NCI-H82 (cell line): ENCODE measurements at places on chromosomes 1 and 21.

DNA sequence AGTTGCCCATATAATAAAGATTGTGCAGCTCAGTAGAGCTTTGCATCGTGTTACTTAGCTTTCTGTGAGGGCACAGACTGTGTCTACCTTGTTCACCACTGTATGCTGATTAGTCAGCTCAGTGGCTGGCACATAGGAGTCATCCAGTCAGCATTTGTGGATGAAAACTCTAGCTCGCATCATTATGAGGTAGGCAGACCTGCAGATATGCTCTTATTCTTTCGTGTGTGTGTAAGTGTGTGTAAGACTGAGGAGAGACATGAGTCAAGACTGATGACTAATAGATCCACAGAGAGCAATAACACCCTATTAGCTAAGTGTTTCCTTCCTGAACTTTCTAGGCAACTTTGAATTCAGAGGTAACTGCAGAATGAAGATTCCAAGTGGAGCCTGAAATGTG lies 17.1 kb downstream of the TTF2 start:
- no peak for DNase-seq

DNA sequence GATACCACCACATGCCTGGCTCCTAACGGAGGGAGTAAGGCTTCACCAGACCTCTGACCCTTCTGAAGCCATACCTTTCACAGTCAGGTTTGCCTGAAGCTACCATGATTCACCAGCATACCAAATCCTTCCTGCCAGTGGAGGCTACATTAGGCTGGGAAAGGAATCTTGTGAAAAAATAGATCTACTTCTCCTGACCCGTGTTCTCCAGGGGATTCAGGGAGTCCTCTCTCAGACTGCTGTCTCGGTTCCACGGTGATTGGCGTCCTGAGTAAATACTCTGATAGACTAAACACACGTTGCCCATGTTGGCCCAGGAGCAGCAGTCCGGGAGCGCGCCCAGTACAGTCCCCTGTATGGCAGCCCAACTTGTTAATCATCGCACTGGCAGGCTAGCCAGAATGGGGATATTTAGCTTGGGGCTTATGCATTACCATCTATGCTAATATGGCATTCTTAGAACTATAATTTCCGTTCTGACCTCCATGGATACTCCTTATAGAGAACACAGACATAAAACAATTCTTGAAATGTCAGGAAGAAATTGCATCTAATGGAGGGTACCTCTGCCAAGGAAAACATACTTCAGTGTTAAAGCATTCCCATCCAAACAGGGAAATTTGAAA lies 173.2 kb downstream of the ROR1 start:
- DNase-seq, result no peak

DNA sequence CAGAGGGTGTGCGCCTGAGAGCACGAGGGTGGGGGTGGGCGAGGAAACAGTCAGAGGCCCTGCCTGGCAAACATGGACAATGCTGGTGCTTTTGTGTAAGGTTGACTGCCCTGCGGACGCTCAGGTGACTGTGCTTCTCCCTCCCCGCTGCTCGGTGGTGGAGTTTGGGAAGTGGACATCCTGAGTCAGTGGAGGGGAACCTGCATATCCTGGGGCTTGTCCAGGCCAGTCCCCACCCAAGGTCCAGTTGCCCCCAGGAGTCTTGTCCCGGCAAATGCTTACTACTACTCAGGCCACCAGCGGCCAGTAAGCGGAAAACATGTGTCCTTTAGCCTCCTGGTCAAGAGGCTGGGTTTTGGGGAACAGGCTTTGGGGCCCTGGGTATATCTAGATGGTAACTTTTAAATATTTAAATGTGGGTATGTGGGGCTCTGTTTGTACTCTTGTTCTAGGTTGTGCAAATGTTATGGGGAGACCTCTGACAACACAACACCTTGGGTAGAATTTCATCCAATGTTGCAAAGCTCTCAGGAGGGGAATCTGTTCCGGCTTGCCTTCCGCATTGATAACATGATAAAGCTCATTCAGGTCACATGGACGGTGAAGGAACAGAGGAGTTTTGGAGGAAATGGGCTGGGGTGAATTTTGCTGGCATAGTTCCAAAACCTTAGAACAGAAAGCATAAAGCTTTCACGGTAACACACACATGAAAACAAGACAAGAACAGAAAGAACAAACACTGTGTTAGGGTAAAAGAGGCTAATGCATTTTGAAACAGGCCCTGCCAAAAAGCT lies 364.9 kb downstream of the PRDM2 start:
- DNase-seq, result no peak

DNA sequence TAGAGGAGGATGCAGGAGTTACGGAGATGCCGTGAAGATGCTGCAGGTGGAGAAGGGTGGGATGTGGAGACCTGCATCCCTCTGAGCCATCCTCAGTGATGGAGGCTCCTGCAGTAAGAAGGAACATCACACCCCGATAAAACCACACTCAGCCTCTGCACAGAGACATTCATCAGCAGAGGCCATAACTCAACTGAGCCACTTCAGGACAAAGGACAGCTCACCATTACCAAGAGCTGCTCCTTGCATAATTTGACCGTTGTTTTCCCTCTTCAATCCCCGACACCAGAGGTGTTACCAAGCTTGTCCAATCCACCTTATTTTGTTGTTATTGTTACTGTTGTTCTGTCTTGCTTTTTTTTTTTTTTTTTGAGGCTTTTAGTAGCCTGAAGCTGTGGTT lies 543.9 kb downstream of the AJAP1 start:
- DNase-seq, result no peak

DNA sequence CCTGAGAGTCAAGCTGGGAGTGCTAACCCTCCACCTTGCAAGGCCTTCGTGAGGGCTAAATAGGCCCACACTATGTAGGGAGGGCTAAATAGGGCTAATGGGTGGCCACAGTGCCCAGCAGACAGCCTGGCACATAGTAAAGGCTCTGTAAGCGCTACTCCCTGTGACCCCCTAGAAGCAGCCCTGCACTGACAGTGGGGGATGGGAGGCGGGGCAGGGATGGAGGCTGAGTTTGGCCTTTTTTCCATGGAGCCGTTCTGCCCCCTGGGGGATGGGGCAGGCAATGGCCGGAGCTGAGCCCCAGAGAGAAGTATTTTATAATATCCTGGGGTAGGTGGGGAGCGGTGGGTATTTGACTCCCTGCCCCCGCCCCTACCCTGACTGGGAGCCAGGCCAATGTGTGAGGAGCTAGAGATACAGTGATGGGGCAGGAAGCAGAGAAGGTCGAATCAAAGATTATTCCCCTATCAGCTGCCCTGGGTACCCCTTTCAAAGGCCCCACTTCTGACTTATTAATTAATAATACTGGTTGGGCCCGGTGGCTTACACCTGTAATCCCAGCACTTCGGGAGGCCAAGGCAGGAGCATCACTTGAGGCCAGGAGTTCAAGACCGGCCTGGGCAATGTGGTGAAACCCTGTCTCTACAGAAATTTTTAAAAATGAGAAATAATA lies 42.3 kb downstream of the LACTBL1 start:
- peak; percentile 89 for DNase-seq

DNA sequence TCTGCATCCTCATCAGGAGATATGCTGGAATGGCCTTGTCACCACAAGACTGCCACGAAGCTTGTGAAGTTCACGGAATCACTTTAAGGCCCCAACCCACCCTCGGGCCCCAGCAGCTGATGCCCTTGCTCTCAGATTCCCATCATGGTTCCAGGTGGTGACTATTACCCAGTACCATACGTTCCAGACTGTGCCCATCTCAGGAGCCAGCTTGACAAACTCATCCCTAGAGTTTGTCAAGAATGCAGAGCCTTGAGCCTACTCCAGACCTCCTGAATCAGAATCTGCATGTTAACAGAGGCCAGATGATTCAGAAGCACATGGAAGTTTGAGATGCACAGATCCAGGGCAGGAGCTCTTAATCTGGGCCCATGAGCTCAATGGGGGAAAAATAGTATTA lies 53.9 kb upstream of the RBM15 start:
- no peak for DNase-seq

DNA sequence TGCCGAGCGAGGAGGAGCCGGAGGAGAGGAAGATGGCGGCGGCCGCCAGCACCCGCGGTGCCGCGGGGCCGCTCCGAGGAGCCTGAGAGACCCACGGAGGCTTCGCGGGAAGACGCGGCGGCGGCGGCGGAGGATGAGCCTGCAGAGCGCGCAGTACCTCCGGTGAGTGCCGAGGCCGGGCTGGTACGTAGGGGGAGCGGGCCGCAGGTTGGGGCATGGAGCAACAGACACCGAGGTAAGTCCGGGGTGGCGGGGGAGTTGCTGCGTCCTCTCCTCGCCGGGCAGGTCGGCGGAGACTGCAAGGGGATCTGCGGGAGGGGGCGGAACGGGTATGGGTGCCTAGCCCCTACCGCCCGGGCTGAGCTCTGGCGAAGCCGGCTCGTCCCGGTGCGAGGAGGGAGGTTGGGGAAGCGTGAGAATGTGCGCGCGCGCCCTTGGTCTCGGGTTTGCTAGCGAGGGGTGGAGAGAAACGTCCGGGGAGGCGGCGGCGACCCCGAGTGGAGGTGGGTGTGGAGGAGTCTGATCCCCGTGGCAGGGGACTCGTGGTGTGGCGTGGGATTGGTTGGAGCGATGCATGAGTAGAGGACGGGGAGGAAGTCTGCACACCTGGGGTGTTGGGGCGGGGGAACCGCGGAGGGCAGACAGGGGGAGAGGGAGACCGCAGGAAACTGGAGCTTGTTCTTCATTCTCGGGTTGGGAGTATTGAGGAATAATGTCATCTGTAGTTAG lies at the start of gene SMG7:
TSS of gene SMG7 (plus strand) at position 12 of the 729 bp plus-strand sequence. CDS start at position 134, 122 bp downstream.
- DNase-seq, result peak; percentile 69

GRCh38 chr1:11180342-11180744 lies 8.8 kb upstream of the ANGPTL7 start:
- no peak for DNase-seq

GRCh38 chr1:178540646-178541045 lies 27.7 kb downstream of the TEX35 start:
- peak; percentile 74 for DNase-seq

DNA sequence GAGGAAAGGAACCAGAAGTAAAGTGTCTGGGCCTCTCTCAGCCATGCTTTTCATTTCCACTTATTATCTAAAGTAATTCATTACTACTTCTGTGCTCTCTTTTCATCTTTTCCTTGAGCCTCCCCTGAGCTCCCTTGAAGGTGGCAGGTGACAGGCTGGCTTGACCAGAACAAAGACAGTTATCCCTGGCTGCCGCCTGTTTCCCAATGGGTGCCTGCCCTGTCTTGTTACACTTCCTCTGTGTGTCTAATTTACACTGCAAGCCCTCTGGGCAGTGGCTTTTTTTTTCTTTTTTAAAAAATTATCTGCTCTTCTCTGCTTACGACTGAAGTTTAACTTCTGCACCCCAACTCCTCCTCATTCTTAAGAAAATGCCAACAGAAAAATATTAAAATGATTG lies 113.4 kb downstream of the NGF start:
- no peak for DNase-seq

GRCh38 chr1:226369110-226369509 lies 38.8 kb downstream of the PARP1 start:
- DNase-seq, result no peak

GRCh38 chr1:152386940-152387339 lies 27.1 kb downstream of the CRNN start:
- DNase-seq, result no peak

DNA sequence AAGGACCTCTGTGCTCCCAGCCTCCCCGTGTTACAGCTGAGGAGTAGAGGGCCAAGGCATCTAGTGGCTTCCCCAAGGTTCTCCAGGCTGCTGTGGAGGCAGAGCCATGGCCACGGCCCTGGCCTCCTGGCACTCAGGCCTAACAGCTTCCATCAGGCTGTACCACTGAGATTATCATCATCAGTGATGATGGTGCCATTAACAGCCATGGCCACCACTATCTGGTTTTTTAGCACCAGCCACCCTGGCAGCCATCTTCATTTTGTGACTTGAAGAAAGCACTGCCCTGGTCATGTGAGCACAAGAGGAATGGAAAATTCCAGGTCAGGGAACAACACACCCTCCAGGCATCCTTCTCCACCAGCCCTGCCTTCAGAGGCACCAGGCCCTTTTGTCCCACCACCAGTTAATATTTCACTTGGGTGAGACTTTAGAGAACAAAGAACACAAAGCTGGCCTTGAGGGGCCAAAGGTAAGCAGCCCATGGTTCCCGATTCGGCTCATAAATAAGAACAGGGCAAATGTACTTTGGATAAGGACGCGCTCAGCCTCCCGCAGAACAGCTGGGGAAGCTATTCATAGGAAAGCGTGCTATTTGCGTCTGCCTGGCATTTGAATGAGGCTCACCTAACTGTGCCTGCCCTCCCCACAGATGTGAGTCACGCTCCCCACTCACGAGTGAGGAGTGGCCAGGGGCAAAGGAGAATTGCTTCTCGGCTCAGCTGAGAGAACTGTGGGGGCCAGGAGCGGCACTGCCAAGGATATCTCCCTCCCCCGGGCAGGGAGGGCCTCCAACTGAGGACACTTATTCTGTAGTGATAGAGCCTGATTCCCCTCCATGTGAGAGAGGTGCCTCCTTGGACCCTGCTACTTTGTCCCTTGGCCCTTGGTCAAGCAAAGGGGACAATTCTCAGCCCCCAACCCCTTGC lies 95.6 kb downstream of the CD58 start:
- DNase-seq, result no peak

- no peak for DNase-seq
Measured at GRCh38 chr1:29752141-29752540, 515.8 kb downstream of the PTPRU start.

DNA sequence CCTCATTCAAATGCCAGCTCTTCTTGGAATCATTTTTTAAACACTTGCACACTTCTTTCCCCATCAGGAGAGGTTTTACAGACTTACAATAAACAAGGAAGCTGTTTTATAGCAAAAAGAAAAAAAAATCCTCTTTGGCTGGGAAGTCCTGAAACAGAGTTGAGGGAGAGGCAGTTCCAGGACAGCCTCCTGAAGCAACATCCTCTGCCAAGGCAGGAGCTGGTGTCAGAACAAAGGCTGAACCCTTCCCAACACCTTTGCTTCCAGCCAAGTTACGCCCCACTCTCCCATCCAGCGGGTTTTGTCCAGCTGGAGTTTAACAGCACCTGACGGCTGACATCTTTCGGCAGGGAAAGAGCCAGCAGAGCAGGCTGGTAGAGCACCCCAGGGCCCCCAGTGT lies 287.8 kb downstream of the RRAGC start:
- DNase-seq, result no peak

- no peak for DNase-seq
Measured at GRCh38 chr1:4312024-4312423, 342.4 kb upstream of the AJAP1 start.

DNA sequence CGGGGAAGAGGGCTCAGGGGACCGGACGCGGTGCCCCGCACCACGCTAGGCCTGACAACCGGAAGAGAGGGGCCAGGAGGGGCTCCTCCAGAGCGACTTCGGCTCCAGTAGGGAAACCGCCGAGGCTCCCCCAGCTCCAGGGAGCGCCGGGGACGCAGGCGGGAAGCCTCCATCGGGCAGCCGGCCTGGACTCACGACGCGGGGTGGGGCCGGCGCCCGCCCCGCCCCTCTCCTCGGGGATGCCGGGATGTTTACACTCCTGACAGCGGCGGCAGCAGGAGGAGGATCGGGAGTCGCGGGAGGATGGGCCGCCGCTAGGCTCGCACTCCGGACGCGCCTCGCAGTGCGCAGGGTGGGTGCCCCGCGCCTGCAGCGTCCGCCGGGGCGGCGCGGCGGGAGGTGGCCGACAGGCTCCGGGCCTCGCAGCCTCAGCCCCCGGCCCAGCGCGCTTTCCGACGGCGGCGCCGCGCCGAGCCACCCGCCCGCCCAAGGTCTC lies at the start of gene NEK7:
TSS of gene NEK7 (plus strand) at position 254 of the 496 bp plus-strand sequence. CDS start 75,583 bp downstream, outside the sequence.
- peak; percentile 95 for DNase-seq

- DNase-seq, result no peak
Measured at GRCh38 chr1:98388441-98388840, 273.1 kb upstream of the SNX7 start.
